Mesothelial cell of epicardium (in vitro differentiated cells): ENCODE measurements at places on chromosomes 16 and 17.

DNA sequence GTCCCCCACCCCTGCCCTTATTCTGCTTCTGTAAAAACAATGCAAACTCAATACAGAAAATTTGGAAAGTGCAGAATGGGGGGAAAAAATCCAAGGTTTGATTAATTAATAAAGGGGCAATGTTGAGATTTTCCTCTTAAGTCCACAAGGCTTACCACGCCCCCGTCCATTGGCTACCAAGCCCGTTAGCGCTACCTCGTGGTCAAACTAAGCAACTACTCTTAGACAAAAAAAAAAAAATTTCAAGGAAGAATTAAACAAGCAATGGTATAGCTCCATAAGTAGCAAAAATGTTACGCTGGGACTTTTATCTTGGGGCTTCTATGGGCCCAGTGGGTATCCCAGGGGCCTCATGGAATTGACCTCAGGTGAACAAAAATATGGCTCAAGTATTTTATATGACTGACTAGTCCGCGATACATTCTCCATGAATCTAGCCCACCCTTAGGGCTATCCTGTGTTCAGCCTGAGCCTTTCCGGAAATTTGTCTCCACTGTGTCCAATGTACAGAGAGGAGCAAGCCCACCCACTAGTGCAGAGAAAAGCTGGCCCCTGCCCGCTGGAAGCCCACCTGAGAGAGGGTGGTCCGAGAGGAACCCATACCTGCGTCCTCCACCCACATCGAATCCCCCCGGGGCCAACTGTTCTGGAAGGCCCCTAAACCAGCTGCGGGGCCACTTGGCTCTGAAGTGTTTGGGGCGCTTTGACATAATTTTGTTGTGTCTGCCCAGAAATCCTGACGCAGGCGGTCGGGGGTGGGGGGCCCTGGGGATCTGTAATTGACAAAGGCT lies 19.1 kb upstream of the TEX2 start:
- peak; percentile 63 for DNase-seq

- no peak for DNase-seq
Measured at GRCh38 chr17:64117981-64118979, 11.7 kb downstream of the ERN1 start.

GRCh38 chr16:35208001-35208935 lies 1748.9 kb downstream of the TP53TG3F start:
- no peak for DNase-seq

GRCh38 chr16:12026741-12027490 lies 50.4 kb downstream of the SNX29 start:
- DNase-seq = no peak

DNA sequence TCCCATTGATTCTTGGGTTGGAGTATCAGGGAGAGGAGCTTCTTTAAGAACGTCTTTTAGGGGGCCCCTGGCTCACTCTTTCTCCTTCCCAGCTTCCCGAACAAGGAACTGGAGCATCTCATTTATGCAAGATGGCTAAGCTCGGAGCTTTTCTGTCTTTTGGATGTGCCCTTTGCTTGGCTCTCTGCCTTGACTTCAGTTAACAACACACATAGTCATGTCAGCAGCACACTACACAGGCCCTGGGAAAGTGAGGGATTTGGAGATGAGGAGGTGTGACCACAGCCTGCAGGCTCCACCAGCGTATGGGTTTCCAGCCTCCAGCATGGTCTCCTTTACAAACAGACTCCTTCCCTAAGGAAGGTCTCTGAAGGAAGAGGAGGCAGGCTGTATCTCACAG lies 310.4 kb downstream of the SNX29 start:
- DNase-seq = no peak

DNA sequence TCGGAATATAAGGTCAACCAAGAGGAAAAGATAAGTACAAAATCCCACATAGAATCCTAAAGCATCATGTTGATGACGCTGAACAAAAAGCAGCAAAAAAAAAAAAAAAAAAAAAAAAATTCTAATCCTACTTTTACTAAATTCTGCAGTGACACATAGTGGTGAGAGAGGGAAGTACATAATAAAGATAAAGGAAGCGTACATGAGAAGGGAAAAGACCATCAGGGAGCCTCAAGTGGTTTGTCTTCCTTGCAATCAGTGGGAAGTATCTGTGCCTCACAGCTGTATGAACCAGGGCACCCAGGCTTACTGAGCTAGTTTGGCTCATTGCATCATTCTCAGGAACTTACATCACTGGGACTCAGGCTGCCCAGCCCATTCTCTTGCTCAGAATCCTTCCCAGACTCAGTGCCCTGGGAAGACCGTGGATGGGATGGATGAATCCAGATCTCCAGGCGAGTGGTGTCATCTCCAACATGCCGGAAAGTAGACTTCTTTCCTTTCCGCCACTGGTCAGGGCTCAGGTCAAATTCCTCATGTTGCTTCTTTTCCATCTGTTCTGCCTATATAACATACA lies 21.2 kb downstream of the SMG6 start:
- DNase-seq = no peak

DNA sequence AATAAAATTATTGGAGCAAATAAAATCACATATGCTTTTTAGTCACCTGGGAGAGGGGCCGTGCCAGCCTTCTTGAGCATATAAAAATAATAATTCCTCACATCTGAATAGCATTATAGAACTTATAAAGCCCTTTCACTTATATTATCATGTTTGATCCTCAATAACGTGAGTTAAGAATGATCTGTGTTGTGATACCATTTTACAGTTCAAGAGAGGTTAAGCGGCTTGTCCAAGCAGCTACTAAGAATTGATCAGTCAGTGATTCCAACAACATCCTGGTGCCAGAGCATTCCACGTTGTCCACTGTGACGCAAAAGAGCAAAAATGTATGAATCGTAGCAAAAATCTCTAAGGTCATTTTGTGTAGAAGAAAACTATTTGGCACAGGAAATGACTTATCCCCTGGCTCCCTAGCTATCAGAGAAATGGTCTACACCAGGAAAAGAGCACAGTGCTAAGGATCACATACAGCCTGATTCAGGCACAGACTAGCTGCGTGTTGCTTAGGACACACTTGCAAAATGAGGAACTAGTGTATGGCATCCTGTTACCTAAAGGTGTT lies 33.0 kb downstream of the ANKFN1 start:
- no peak for DNase-seq

GRCh38 chr17:44529864-44530263 lies 26.7 kb upstream of the GPATCH8 start:
- DNase-seq = no peak

- DNase-seq = no peak
Measured at GRCh38 chr16:15948532-15949209, 745 bp upstream of the ABCC1 start.

GRCh38 chr17:12021623-12022140 lies 1.0 kb downstream of the MAP2K4 start:
- no peak for DNase-seq

DNA sequence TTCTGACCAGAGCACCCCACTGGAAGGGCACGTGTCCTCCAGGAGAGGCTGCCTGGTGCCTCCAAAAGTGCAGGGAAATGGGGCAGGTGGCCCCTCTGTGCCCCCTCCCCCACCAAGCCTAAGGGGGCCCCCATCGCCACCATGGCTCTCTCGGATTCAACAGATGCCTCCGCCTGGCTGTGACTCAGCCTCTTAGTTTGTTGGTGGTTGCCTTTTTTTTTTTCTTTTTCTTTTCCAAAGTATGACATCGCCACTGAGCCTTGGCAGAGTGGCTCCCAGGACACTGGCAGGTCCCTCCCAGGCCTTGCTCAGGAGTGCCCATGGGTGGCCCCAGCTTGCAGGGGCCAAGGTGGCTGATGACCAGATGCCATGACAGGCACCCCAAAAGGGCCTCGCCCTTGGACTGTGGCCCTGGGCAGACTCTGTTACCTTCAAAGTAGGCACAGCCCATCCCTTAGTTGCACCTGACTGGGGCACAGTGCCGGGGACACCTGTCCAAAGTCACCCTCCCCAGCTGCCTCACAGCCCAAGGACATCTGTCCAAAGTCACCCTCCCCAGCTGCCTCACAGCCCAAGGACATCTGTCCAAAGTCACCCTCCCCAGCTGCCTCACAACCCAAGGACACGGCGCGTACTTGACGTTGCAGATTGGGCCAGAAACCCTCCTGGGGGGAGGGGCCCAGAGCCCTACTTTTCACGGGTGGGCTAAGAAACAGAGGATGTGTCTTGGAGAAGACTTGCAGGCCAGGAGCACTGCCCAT lies 29.6 kb downstream of the NPTX1 start:
- no peak for DNase-seq

- no peak for DNase-seq
Measured at GRCh38 chr16:19005561-19006445, 22.1 kb downstream of the TMC7 start.

DNA sequence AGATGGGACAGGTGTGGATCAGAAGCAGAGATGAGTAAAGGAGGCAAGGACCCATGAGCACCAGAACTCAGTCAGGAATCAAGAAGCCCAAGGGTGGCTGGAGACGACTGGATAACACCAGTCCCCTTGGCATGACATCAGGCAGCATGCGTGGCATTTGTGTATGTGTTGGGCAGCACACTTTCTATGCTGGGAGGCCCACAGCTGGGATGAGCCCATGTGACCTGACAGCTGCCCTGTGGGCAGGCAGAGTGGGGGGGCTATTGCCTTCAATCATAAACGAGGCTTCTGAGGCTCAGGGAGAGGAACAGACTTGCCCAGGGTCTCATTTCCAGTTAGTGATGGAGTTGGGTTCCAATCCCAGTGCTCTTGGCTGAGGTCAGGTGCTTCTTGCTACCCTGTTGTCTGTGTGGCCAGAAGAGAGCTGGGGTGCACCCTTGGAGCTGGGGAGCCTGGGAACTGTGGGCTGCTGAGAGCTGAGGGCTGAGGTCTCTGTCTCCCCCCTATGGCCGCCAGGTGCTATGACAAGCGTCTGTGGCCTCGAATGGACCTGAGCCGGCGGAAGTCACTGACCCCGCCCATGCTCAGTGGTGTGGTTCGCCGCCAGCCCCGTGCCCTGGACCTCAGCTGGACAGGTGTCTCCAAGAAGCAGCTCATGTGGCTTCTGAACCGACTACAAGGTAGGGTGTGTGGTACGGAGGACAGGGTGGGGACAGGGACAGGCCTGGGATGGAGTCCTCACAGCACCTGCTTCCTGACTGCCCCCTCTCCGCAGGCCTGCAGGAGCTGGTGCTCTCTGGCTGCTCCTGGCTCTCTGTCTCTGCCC lies 7.1 kb upstream of the ORAI3 start:
- DNase-seq = no peak

GRCh38 chr16:5932906-5933305 lies 835.3 kb upstream of the EEF2KMT start:
- DNase-seq = no peak

DNA sequence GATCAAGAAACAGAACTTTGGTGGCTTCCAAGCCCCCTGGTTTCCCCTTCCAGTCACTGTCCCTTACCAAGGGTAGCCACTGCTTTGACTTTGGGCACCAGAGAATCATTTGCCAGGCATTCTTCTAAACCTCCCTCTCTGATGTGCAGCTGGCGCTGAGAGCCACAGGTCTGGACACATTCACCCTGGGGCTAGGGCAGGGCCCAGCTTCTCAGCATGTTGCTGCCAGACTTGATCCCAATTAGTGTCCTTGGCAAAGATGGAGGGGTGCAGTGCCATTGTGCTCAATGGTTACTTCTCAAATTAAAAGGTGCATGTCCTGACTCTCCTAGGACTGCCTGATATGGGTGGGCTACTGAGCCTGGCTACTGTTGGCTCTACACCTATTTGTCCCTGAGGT lies 7.6 kb upstream of the SLC47A2 start:
- no peak for DNase-seq
